Left forelimb (tissue), 1 donor: ENCODE measurements at places on chromosomes 4 and X.

- no peak for DNase-seq
Observed at GRCh38 chr4:151753056-151753455, 7.8 kb downstream of the GATB start.

GRCh38 chrX:5702890-5703289, 525.8 kb downstream of the NLGN4X start:
- DNase-seq: no peak

- peak; percentile 68 for DNase-seq
Observed at GRCh38 chrX:23742174-23742696, 841 bp downstream of the ACOT9 start.

GRCh38 chrX:45743081-45743533, 542.4 kb upstream of the DIPK2B start:
- no peak for DNase-seq

DNA sequence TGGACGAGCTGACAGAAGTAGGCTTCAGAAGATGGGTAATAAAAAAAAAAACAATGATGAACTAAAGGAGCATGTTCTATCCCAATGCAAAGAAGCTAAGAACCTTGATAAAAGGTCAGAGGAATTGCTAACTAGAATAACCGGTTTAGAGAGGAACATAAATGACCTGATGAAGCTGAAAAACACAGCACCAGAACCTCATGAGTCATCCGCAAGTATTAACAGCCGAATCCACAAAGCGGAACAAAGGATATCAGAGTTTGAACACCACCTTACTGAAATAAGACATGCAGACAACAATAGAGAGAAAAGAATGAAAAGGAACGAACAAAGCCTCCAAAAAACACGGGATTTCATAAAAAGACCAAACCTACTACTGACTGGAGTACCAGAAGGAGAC, 10.5 kb downstream of the NELFA start:
- DNase-seq: no peak

DNA sequence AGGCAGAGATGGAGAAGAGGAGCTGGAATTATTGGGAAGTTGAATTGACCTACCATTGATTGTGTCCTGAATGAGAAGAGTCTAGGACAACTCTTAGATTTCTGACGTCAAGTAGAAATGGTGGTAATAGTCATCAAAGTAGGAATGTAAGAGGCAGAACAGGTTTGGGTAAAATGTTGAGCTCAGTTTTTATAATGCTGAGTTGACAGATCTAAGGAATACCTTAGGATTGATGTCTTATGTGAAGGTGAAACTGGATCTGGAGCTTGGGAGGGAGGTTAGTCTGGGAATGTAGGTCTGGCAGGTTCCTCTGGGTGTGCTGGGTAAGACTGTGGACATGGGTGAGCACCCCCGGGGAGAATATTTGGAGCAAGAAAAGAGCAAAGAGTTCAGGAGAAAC, 31.9 kb downstream of the JADE1 start:
- DNase-seq: no peak

- peak; percentile 79 for DNase-seq
Observed at GRCh38 chr4:38868059-38868960, 704 bp downstream of the FAM114A1 start.

DNA sequence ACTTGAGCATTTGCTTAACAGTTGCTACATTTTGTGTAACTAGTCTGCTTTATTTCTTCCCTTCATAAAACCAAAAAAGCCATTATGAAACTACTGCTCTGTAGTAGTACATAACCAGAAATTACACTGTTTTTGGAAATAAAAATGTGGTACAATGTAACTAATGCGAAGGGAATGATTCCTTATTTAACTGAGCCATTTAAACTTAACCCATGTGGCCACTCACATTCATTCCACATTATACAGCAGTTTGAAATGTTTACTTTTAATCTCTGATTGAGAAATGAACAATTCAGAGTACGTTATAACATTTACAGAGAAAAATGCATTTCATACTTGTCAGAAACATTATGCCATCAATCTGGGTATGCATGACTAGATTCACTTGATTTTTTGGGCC, 94.2 kb downstream of the NYX start:
- no peak for DNase-seq

DNA sequence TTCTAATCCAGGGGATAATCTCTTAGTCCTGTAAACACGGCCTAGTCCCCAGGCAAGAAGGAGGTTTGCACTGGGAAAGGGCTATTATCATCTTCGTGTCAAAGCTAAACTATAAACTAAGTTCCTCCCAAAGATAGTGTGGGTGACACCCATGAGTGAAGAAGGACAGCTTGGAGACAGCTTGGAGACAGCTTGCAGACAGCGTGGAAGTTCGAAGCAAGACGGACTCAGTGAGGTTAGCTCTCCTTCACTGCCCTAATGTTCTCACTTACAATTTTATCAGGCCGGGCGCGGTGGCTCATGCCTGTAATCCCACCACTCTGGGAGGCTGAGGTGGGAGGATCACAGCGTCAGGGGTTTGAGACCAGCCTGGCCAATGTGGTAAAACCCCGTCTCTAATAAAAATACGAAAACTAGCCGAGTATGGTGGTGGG, 19.2 kb upstream of the PLCXD1 start:
- no peak for DNase-seq

DNA sequence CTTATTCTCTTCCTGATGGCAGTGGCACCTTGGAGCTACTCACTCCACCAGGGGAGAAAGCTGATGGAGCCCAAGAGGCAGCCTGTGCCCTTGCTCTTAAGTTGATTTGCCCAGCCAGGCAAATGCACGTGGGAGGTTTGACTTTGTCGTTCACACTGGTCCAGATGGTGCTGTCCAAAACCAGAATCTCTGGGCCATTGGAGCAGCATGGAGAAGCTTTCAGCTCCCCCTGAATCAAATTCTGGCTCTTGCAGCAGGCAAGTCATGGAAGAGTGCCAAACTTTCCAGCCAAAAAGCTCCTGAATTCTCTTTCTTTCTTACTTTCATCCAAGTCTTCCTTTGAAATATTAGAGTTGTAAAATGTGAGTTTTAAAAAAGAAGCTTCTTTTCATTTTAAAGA, 970.4 kb downstream of the RPA4 start:
- no peak for DNase-seq
